ENCODE measurements at places on chromosomes 16 and 17.
A peak's percentile ranks its signal among the peaks of the same experiment; 100 is the strongest.

DNA sequence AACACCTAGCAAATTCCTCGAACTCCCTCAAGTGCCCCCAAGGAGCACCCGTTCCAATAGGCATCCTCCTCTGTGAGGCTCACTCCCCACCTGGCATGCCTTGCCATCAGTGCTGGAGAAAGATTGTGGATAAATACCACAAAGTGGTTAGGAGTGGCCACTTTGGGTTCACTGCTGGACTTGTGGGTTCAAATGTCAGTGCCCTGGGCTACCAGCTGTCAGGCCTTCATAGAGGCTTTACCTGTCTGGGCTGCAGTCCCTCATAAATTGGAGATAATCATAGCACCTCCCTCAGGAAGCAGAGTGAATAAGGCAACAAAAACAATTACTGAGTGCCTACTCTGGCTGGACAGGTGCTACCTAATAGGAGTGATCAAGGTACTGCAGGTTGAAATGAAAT lies 1.5 kb upstream of the SYT17 start:
- no peak for DNase-seq

DNA sequence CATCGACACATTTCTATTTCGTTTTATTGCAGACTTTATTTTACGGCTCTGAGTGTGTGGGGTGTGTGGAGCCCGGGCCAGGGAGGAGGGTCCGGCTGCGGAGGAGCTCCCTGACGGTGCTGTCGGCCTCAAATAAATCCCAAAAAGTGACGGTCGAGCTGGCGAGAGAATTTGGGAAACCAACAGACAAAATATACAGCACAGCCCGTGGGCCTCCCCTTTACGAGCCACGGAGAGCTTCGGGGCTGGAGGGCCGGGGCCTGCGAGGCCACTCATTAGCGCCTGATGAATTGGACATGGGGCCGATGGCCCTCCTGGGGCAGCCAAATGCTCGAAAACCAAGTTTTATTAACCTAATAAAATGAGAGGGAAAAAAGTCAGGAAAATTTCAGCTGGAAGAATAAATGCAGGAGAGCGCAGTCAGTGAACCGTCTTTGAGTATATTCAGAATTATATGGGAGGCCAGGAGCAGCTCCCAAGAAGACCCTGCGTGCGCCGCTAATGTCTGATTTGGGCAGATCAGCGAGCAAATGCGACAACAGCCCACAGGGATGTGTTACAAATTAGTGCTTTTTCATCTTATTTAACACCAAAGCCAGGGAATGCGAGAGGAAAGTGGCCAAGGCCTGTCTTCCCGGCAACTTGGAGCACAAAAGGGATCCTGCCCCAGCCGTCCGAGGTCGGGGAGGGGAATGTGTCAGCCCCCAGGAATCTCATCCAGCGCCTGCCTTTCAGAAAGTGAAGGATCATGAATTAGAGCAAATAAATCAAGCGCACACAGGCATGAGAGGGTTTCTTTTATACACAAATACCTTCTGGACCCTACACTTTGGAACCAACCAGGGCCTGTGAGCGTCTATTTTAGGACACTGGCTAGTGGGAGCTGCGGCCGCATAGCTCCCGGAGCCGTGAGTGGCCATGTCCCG lies 249.1 kb downstream of the C16orf95 start:
- DNase-seq, result no peak

- no peak for DNase-seq
Measured at GRCh38 chr17:81147701-81148100, 17.6 kb upstream of the PVALEF start.

GRCh38 chr16:19116711-19117449 lies 3.1 kb downstream of the ITPRIPL2 start:
- no peak for DNase-seq

DNA sequence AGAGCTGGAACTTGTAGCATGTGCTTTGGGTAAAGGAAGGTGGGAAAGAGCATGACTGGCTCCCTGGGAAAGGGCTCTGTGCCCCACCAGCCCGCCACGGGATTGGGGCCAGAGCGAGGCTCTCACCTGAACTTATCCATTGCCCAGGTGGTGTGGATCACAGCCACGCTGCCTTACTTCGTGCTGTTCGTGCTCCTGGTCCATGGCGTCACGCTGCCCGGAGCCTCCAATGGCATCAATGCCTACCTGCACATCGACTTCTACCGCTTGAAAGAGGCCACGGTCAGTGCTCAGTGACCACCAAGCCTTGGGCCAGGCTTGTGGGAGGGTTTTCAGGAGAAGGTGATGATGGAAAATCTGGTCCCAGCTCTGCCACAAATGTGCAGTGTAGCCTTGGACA lies 36.0 kb downstream of the SLC6A2 start:
- no peak for DNase-seq

DNA sequence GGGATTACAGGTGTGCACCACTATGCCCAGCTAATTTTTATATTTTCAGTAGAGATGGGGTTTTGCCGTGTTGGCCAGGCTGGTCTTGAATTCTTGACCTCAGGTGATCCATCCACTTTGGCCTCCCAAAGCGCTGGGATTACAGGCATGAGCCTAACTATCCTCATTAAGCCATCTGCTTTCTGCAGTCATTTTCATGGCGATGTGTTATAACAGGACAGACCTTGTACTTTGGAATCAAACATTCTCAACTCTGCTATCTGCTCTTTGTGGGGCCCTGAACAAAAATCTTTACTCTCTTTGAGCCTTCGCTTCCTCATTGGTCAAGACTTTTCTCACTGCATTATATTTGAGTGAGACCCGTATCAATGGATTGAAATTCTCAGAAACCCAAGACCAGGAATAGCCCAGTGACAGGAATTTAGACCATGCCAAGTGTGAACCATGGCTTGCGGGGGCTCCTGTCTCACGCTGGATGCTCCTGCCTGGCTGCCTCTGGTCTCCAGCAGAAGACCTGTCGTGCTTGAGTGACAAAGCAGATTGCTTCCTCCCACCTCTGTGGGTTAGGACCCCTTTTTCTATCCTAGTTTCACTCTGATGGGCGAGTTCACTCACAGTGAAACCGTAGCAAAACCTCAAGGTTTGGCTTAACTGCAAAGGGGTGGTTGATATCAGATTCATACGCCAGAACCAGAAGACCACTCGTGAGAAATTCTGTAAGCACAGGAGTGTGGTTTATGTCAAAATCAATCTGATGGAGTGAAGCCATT lies 519.1 kb downstream of the MAF start:
- no peak for DNase-seq

GRCh38 chr17:59829217-59830006 lies 63.3 kb downstream of the TUBD1 start:
- DNase-seq, result peak; percentile 98

DNA sequence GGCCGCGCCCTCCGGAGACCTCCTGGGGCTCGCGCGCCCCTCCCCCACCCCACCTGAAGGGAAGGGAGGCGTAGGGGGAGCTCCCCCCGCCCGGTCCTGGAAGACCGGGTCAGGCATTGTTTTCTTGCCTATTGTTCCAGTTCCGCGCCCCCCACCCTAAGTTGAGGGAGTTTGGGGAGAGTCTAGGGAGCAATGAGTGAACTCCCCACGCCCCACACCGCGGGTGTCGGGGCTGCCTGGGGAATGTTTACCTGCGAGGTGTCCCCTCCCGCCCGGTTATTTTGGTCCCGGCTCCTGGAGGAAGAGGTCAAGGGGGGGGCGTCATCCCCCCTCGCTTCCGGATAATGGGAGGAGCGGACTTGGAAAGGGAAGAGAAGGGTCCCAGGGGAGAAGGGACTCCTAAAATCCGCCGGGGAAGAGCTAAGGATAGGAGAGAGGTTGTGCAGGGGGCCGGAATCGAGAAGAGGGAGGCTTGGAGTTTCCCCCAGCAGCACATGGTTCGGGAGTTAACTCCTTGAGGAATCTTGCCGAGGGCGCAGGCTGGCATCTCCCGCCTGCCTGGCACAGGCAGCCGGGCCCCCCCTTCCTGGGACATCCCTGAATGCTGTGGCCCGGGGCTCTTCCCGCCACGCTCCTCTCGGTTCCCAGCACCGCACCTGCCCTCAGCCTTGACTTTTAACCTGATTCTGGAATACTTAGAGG lies 881 bp downstream of the MLLT6 start:
- no peak for DNase-seq

DNA sequence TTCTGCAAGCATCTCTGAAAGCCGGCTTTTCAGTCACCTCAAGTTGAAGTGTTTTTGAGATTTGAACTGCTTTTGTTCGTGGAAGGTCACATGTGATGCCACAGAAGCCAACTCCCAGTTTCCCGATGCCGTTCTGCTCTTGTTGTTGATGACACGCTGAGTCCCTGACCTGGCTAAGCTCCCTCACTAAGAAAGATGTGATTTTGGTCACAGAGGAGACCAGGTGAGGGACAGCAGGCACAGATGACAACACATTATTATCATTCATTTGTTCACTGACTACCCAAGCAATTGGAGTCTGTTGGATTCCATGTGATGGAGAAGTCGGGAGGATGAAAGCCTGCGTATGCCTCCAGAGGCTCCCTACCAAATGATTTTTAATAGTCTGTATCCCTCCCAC lies 822.4 kb upstream of the RBFOX1 start:
- no peak for DNase-seq

DNA sequence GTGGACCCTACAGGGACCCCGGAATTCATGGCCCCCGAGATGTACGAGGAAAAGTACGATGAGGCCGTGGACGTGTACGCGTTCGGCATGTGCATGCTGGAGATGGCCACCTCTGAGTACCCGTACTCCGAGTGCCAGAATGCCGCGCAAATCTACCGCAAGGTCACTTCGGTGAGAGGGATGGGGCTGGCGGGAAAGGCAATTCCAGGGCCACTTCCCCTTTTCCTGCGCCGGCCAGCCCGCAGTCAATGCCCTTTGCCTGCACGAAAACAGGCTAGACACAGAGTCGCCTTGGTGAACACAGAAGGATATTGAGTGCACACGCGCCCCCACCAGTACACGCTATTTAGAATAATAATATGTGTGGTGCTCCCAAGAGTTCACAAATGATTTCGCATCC lies 4.0 kb downstream of the WNK4 start:
- no peak for DNase-seq

- no peak for DNase-seq
Measured at GRCh38 chr17:2789700-2790099, 6.5 kb upstream of the RAP1GAP2 start.

GRCh38 chr17:49875685-49876084 lies 27.8 kb upstream of the TAC4 start:
- no peak for DNase-seq

- peak; percentile 40 for DNase-seq
Measured at GRCh38 chr17:7356072-7356549, 1.2 kb downstream of the TMEM95 start.

DNA sequence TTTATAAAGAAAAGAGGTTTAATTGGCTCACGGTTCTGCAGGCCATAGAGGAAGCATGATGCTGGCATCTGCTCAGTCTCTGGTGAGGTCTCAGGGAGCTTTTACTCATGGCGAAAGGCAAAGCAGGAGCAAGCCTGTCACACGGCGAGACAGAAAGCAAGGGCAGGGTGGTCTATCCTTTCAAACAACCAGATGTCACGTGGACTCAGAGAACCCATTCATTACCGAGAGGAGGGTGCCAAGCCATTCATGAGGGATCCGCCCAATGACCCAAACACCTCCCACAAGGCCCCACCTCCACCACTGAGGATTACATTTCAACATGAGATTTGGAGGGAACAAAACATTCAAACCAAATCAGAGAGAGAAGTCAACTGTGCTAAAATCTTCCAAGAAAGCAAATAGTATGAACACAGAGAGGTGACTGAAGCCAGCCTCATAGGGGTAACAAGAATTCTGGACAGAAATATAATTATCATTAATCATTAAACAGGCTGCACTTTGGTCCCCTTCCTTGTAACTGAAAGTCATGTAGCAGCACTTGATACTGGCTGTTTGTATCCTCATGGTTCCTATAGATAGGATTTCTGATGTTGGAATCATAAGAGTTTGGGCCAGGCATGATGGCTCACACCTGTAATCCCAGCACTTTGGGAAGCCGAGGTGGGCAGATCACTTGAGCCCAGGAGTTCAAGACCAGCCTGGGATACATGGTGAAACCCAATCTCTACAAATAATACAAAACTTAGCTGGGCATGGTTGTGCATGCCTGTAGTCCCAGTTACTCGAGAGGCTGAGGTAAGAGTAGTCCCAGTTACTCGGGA lies 52.5 kb upstream of the B4GALNT2 start:
- DNase-seq, result no peak

DNA sequence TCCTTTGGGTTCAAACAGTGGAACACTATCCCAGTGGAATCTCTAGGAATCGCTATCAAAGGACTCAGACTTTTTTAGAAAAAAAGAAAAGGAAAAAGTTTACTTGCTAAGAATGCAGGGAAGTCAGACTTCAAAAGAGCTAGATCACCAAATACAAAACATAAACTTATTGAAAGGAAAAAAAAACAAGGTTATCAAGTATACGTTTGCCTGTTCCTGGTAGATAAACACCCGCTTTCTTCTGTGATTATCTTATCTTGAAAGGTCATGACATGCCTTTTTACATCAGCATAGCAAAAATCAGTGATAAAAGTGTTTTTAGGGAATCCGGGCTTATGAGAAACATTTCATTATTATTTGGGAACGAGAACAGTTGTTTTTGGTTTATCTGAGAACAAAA lies 129.3 kb upstream of the TMEM97 start:
- DNase-seq, result no peak

DNA sequence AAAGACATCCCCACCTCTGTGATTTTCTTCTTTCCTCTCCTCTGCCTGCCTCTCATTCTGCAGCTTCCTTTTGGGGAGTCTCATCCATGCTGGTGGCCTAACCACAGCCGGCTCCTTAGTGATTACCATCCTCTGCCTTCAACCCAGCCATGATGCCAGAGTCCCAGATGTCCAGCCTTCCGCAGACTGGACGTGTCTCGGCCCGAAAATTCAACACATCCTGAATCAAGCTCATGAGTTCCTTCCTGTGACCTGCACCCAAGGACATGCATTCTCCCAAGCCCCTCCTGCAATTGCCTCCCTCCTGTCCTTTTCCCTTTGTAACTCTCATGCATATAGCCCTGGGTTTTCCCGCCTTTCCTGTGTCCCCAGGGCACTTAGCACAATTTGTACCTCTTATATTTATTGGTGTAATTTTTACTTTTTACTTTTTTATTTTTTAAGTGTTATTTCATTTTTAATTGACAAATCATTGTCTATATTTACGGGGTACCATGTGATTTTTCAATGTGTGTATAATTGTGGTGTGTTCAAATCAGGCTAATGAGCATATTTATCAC lies 1.2 kb upstream of the SLC13A5 start:
- DNase-seq, result no peak

- DNase-seq, result no peak
Measured at GRCh38 chr16:11892761-11893160, 23.0 kb downstream of the GSPT1 start.

DNA sequence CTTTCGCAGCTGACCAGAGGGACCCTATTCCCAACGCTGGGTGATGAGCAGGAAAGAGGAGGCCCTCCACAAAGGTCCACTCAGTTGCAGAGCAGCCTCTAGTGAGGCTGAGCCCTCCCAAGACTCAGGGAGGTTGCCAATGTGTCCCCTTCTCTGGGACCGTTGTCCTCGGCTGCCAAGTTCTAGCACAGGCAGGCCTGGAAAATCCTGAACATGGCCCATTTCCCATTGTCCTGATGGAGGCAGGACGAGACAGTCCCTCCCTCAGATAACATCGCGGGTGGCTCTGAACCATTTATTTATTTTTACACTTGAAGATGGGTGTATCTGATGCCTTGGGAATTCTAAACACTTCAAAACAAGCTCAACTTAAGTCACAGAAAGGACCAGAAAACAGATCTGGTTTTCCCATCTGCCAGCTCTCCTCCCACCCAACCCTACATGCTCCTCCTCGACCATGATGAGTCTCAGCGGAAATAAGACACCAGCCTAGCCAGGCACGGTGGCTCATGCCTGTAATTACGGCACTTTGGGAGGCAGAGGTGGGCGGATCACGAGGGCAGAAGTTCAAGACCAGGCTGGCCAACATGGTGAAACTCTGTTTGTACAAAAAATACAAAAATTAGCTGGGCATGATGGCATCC lies 12.8 kb downstream of the CDIP1 start:
- DNase-seq, result no peak

- no peak for DNase-seq
Measured at GRCh38 chr16:85473909-85474620, 139.1 kb upstream of the GSE1 start.
